ENCODE measurements at places on chromosomes 3 and 15.

- DNase-seq = no peak
Observed at GRCh38 chr15:27249046-27249759, 278.2 kb downstream of the GABRG3 start.

GRCh38 chr3:24608701-24609390 lies 114.2 kb upstream of the THRB start:
- DNase-seq = no peak

DNA sequence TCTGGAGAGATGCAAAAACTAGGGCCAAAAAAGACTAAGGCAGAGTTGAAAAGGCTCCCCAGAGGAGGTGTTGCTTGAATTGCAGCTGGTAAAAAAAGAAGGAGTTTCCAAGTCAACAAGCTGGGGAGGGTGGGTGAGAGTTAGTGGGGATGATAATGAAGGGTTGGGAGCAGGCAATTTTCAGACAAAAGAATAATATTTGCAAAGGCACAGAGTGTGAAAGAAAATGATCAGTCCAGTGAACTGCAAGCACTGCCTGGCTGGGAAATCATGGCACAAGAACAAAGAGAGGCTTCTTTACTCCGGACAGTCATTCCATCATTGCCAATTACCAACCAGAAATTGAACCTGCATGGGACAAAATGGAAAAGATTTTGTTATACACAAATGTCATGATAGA lies 42.2 kb downstream of the C3orf85 start:
- DNase-seq = no peak

- DNase-seq = no peak
Observed at GRCh38 chr15:78615151-78615589, 5.6 kb downstream of the CHRNA3 start.

- DNase-seq = no peak
Observed at GRCh38 chr15:85013785-85014184, 32.1 kb downstream of the PDE8A start.
